Fibroblast of skin of right biceps (primary cell): ENCODE measurements at places on chromosomes 5 and 9.

GRCh38 chr9:88233091-88233490, 94.8 kb upstream of the SPATA31C2 start:
- DNase-seq = no peak

GRCh38 chr5:10521466-10522223, 42.2 kb upstream of the ANKRD33B start:
- no peak for DNase-seq

DNA sequence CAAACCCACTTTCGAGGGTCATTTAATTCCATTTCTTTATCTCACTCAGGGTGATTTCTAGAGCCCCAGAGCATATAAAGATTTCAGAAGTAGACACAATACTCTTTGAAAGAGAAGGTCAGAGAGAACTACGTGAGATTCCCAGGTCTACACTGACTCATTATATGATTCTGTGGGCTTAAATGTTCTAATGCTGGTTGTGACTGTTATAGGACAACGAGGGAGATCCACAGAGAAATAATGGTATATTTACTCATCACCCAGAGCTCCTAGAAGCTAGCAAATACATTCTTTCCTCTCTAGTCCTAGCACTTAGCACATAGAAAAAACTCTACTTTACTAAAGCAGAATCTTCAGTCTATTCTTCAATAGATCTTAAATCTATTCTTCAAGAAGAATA, 39.4 kb upstream of the GRAMD2B start:
- DNase-seq = peak; percentile 67

DNA sequence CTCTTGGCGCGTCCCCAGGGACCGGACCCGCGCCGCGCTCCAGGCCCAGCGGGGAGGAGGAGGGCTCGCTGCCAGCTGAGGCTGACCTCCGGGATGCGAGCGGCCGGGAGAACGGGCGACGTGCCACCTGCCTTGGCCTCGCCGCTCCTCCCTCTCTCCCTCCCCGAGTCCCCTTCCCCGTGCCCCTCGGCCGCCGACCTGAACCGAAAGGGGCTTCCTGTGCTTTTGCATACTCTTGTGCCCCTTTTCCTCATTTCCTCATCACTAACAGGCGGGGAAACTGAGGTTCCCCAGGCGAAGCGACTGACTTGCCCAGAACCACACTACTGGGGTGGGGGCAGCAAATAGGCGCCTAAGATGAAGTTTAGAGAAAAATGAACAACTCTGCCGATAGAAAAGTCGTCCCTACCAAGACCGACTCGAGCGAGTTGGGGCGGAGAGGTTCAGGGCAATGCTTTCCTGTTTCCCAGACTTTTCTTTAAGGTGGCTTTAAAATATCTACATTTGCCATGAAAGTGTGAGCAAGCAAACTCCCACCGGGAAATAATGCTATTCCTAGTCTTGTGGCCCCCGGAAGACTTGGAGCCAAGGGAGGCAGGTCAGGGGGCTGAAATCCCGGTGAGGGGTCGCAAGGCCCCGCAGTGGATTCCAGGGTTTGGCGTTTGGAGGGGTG, 580 bp upstream of the DUSP1 start:
- DNase-seq = no peak

- DNase-seq = no peak
Measured at GRCh38 chr5:116347657-116348056, 227.0 kb downstream of the SEMA6A start.

GRCh38 chr9:84668196-84669012, 1.1 kb upstream of the NTRK2 start:
- peak; percentile 73 for DNase-seq
